ENCODE measurements at places on chromosomes 6 and 20.
A peak's percentile ranks its signal among the peaks of the same experiment; 100 is the strongest.

- no peak for DNase-seq
Measured at GRCh38 chr6:119643876-119644275, 294.3 kb upstream of the MAN1A1 start.

GRCh38 chr6:48777411-48777810 lies 666.4 kb upstream of the PTCHD4 start:
- DNase-seq: no peak

GRCh38 chr20:14235355-14235754 lies 102.1 kb downstream of the FLRT3 start:
- no peak for DNase-seq

GRCh38 chr6:160139420-160139851 lies 17.8 kb downstream of the SLC22A1 start:
- no peak for DNase-seq

DNA sequence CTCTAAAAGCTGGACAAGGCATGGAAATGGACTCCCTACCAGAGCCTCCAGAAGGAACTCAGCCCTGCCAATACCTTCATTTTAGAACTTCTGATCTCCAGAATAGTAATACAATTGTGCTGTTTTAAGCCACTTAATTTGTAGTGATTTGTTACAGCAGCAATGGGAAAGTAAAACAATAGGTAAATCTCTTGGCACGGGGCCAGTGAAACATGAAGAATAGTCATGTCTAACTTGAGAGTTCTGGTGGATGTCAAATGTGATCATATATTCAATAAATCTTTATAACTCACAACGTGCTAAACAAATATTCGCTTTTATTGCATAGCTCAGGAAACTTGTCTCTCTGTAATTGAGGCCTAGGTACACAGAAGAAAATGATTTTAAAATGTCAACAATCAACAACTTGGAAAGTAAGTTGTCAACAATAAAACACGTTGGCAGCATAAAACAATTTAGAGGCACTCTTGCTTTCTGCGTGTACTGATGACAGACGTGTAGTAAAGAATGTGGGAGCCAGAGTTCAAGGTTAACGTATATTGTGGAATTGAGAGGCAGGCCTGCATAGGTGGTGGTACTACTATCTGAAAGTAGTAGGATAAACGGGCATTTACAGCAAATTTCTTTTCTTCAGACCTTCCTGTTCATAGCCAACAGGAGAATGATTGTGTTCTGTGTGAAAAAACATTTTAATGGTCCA lies 140.5 kb upstream of the OPRM1 start:
- DNase-seq: no peak

- DNase-seq: no peak
Measured at GRCh38 chr6:84033523-84034451, at the start of gene MRAP2. MRAP2 (plus strand) TSS chr6:84033772; CDS start chr6:84055319, 21,547 bp downstream.

DNA sequence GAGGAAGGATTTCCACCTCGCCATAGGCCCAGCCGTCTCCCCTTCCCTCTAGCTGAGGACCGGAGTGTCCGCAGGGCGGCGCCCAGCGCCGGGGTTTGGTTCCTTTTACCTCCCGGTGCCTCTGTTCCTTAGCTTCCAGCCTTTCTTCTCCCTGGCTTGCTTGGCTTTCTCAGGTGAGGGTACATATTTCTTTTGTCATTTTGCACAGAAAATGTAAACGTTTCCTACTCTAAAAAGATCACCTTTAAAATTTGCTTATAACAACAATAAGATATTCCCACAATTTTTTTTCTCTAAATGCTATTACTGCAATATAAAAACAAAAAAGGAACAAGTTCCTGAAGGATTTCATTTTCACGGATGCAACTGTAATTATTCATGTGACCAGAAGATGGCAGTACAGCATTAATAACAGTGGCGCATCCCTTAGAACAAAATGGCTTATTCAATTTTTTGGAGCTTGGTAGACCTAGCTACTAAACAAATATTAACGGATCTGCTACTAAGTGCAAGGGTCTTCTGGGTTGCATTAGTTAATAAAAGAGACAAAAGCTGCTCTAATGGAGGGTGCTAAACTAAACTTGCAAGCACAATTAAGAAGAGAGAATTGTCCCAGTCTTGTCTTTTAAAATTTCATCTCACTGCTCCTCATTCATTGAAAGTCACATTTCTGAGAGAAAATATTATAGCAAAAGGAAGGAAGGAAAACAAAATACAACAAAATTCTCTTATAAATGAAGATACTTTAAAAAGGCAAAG lies 172.9 kb downstream of the ADGRG6 start:
- no peak for DNase-seq

GRCh38 chr6:130412556-130413290 lies 46.9 kb downstream of the TMEM200A start:
- no peak for DNase-seq

DNA sequence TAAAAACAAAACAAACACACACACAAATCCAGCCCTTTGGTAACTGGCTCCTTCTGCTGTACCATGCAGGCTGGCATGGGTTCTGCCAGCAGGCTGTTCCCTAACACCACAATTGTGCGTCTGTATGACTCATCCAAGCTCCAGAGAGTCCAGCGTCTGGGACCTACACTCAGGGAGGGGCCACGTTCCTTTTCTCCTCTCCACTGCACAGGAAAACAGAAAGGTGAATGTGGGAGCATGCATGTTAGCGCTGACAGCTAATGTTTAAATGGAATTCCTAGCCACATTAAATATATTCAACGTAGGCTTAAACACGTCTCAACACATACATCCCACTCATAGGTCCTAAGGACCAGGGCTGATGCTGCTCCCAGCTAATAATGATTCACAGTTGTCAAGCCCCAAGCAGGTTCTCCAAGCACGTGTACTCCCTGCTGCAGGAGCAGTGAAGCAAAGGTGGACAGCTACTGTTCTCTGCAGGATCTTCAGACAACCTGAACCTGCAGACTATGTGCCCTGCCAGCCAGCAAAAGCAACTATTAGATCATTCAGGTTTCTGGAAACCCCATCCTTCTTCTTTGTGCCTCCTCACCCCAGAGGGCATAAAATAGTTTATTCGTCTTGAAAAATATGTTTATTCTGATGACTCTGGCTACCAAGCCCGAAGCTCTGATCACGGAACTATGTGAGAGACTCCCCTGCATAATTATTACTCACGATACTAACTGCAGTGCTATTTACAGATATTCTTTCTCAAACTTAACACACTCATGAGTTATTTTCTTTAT lies 20.9 kb downstream of the MAP1LC3A start:
- no peak for DNase-seq

DNA sequence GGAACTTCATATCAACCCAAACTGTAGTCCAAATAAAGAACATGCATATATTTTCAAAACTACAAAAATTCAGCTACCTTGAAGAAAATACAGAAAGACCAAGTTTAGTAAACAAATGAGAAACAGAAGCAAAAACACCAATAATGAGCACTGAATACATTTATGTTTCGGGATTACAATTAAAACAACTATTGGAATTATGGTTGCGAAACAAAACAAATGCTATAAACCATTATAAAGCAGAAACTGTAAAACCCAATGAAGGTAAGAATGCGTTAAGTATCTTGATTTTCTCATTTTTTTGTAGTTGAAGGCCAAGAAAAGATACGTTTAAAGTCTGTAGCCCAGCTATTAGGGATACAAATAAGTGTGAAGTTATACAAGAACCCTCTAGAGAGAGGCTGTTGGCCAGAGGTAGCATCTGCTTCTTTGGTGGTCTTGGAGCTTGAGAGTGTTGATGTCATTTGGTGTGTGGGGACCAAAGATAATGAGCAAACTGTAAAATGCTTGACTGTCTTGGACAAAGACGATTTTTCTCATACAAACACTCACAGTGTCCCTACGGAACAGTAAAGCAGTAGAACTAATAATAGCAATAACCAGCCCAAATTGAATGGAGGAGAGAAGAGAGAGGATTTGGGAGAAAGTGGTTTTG lies 111.5 kb downstream of the PRND start:
- no peak for DNase-seq

DNA sequence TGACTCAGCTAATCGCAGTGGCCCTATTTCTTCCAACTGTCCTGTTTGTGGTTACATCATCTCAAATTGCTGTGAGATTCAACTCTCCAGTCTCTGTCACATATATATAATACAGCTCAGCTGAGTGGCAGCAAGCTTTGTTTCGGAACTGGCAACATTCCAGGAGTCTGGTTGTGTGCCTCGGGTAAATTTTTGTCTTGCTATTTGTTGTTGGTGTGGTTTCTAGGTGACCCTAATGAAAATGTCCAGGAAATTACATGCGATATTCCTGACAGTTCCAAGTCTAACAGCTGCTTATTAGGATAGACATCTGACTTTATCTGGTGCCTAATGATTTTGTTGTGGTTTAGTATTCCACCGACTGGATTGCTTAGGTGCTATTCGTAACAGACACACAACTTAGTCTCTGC lies 581.8 kb downstream of the CD109 start:
- DNase-seq: no peak

DNA sequence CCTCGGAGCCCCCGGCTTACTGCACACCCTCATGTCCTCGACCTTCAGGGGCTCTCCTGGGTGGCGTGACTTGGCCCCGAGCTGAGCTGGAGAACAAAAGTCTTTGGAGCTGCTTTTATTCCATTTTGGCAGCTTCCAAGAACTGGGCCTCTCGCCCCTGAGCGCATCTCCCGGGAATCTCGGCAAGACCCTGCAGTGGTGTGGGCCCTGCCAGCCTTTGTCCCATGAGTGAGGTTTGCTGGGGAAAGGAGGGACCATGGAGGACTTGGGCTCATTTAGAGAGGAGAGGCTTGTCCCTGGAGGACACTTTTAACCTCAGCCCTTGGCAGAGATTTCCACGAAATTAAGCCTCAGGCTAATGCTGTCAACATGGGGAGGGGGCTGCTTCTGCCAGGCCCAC lies 62.3 kb upstream of the SLCO4A1 start:
- DNase-seq: no peak

DNA sequence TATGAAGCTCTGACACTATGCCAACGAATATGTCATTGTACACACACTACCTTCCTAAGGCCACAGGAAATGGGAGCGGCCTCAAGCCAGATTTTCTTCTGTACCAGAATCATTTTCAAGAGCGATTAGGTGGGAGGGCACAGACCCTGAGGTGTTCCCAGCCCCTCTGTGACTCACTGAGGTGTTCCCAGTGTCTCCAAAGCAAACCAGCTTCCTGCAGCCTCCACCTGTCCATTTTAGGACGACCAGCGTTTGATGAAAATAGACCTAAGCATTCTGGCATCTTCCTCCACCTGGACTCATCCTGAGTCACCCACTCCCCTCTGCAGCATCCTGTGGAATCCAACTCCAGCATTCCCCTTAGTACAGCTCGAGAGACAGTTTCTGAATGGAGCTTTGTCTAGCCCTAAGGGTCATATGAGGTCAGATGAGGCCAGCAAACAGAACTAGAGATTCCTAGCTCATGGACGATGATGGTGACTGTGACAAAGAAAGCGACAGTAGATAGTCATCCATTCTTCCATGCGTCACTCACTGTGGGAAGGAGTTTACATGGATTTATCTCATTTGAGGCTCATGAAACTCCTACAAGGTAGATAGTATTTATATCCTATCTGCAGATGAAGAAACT lies 203.4 kb downstream of the PTPRT start:
- DNase-seq: no peak

DNA sequence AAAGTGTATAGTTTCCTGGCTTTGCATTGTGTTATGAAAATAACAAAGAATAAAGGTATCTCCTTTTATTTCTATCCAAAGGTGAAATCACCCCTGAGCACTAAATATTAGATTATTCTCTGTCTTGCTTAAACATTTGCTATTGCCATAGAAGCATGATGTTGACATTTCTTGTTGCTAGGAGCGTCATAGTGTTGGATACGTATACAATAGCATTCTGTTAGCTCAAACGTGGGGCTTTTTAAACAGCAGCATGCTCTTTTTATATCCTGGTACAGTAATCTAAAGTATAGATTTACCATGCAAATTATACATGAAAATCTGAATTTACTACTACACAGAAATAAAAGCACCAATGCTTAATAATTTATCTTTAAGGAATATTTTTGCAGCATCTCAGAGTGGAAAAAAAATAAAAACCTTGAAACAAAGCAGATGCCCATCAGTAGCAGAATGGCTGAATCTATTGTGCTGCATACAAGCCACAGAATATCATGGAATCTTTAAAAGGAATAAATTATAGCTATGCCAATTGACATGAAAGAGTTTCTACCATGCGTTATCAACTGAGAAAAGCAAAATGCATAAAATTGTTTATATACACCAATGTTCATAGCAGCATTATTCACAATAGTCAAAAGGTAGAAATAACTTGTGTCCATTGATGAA lies 9.6 kb upstream of the HSF2 start:
- DNase-seq: no peak

- peak; percentile 86 for DNase-seq
Measured at GRCh38 chr20:844473-845225, 11.1 kb downstream of the FAM110A start.

DNA sequence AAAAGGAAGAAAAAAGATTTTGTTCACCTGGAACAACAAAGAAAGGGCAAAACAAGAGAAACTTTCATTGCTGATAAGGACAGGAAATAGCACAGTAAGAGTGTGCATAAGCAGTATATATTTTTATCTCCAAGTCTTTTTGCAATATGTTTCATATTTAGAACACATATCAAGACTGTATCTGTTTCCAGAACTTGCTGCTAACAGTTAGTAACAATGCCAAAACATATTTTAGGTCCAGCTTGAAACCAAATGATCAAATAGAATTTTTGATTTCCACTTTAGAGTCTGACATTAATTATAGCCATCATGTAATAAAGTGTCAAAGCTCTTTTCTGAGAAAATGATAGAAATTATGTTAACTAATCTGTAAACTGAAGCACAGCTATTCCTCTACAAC lies 143.5 kb upstream of the SUPT3H start:
- no peak for DNase-seq

GRCh38 chr6:72709431-72709830 lies 87.6 kb downstream of the KCNQ5 start:
- DNase-seq: no peak

- DNase-seq: peak; percentile 35
Measured at GRCh38 chr20:51220293-51220706, 197.4 kb upstream of the KCNG1 start.

DNA sequence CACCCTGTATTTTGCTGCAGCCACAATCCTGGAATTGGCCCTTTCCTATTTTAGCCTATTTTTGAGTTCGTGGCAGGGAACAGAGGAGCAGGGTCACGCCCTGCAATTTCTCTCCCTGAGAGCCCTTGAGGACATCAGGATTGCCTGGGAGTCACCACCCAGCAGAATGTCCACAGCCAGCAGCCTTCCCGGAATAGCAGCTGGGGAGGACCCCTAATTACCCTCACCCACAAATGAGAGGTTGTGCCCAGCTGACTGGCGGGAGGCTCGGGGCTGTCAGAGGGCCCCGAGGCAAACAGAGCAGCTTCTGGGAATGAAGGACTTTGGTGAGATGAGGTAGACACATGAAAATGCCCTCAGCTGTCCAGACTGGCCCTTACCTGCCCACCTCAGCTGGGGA lies 165.1 kb downstream of the PREX1 start:
- no peak for DNase-seq
